ENCODE measurements at places on chromosomes 4 and X.

DNA sequence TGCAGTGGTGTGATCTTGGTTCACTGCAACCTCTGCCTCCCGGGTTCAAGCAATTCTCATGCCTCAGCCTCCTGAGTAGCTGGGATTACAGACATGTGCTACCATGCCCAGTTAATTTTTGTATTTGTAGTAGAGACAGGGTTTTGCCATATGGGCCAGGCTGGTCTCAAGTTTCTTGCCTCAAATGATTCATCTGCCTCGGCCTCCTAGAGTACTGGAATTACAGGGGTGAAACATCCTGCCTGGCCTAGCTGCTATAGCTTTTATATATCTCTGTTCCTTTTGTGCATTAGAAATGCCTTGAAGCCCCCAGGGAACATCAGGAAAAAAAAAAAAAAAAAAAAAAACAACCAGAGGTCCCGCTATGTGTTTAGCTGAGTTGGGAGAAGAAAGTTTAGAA lies 34.8 kb downstream of the UBE2K start:
- peak; percentile 7 for DNase-seq

DNA sequence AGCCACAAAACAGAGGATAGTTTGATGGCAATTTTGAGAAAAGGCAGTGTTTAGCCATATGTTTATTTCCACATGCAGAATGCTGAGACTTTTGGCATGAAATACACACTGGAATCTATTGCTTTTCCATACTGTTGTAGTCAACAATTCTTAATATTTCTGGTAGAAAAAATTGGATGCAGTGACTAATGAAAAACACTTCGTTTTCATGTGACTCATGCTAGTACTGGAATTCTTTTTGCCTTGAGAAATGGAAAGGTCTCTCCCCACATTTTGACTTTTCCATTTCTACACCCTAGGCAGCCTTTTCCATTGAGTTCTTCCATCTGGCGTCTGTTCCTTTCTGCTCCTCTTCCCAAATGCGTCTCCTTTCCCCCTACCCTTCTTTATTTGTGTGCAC lies 425.2 kb upstream of the FTHL17 start:
- DNase-seq: no peak

GRCh38 chr4:165922747-165923146 lies 49.7 kb downstream of the TLL1 start:
- no peak for DNase-seq

DNA sequence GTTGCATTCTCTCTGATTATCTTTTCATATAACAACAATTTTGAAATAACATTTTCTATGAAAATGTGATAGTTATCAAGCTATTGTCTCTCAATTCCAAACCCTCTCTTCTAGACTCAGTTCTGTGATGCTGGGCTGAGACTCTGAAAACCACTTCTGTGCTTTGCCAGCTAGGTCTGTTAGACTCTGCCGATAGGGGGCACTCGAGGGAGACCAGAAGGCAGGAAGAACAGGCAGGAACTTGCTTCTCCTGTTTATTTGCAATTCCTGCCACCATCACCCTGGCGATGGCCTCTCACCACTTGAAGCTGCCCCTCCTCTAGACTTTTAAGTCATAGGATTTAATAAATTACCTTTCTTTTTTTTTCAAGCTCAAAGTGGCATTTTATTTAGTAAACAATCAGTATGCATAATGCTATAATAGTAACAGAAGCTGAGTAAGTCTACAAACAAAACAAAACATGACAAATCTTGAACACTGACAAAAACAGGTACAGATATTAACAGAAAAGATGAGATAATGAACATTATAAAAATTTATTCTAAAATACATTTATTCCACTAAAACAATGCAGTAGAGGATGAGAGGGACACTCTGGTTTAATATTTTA lies 49.7 kb downstream of the RASL11B start:
- peak; percentile 47 for DNase-seq

GRCh38 chrX:110432906-110433215 lies 74.2 kb downstream of the RTL9 start:
- DNase-seq: peak; percentile 8

DNA sequence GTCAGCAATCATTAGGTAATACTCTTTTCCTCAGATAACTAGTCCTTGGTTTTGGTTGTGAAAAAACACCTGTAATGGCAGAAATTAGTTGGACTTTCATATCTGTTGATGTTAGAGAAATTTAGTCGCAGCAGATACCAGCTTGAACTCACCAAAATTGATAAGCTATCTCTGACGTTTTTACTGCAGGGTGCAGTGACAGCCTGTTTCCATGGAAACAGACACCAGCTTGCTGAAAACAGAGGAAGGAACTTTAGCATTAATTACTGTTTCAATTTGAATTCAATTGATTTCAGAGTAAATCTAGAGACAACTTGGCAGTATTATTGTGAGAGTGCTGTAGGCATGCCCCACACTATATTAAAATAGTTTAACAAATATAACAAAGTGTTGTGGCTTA lies 246.5 kb downstream of the PPP1R2C start:
- DNase-seq: no peak

GRCh38 chr4:139438141-139438540 lies 15.8 kb upstream of the RAB33B start:
- no peak for DNase-seq

DNA sequence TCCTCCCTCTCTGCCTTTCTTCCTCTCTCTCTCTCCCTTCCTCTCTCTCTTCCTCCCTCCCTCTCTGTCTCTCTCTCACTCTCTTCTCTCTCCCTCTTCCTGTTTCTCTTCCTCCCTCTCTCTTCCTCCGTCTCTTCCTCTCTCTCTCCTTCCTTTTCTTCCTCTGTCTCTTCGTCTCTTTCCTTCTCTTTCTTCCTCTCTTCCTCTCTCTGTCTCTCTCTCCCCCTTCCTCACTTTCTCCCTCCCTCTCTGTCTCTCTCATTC lies 295.3 kb downstream of the ASMT start:
- DNase-seq: no peak

DNA sequence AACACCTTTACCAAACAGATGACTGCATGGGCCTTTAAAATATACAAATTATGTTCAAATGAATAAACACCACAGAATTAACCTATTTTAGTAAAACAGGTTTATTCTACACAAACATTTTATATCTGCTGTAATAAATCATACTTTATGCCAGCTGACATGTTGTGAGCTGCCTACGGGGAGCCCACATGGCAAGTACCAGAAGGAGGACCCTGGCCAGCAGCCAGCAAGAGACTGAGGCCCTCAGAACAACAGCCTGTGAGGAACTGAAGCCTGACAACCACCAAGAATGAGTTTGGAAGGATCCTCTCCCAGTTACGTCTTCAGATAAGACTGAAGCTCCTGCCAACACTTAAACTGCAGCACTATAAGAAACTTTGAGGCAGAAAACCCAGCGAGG lies 377.0 kb downstream of the PDGFC start:
- peak; percentile 87 for DNase-seq

DNA sequence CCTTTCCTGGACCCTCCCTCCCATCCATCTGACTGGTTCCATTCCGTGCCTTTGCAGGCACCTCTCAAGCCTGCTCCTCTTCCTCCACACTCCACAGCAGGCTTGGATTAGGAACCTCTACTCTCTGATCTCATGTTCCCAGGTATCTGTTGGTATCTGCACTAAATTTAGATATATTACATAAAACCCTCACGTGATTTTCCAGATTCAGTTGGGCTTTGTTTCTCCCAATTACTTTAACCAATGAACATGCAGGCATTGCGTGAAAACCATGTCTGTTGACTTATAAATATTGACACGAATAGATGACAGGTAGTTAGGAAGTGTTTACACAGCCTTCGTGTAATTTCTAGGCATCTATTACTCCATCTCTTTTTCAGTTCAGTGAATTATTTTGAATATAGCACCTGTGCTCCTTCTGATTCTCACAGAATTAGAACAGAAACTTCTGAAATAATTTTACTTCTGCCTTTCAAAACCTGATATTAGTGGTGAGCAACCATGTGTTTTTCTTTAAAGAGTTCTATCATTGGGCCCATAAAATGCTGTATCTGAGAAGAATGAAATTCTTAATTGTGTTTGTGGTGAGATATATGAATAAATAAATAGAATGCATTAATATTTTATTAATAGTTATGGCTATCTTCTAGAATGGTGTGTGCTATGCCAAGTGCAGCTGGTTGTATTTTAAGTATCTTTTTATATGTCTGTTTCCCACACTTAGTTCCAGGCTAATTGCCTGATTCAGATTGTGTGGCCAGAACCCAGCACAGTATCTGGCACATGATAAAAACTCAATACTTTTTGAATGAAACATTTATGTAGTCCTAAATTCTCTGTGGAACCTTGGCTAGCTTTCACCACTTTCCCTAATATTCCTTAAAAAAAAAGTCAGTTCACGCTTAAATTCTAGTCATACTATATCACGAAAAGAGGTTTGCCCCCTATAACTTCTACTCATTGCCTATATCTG lies 304.8 kb downstream of the QDPR start:
- DNase-seq: no peak

GRCh38 chrX:55818673-55819375 lies 101.3 kb downstream of the RRAGB start:
- no peak for DNase-seq

GRCh38 chr4:110414561-110414920 lies 61.4 kb upstream of the ENPEP start:
- DNase-seq: no peak

- no peak for DNase-seq
These were observed 283.7 kb downstream of the PACRGL start for GRCh38 chr4:20983763-20984575.

- no peak for DNase-seq
These were observed 130.4 kb upstream of the CPEB2 start for GRCh38 chr4:14871676-14872430.

DNA sequence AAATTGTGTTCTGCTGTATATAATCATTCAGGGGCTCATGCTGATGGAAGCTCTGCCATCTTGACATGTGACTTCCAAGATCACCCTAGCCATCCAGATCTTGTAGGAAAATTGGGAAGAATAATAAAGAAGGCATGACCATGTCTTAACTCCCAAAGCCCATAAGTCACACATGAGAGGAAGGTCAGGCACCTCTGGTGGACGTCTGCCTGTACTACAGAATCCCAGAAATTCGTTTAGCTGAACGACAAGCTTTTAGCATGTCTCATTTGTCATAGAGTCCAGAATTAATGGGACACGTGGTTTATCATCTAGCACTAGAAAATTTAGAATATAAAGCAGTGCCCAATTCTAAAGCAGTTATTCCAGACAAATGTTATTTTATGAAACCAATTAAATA lies 212.7 kb downstream of the CENPC start:
- no peak for DNase-seq

GRCh38 chr4:125464146-125464545 lies 149.4 kb downstream of the FAT4 start:
- DNase-seq: no peak
